ENCODE measurements at places on chromosomes 2 and 18. TPM values are rescaled to one million over a fixed set of nuclear protein-coding genes. Genes with fewer than 3 reads are reported as not detected.

The NYAP2 gene
- polyA plus RNA-seq = 0.02 TPM

The C2orf72 gene
- polyA plus RNA-seq = 0.46 TPM

The RAB3GAP1 gene
- 18.3 TPM for polyA plus RNA-seq

The KDM3A gene
- polyA plus RNA-seq = 14.6 TPM

The ACMSD gene
- not detected for polyA plus RNA-seq

The SEPTIN2 gene
- polyA plus RNA-seq = 133 TPM

The LRP2 gene
- polyA plus RNA-seq = 0.48 TPM

The ZAP70 gene
- polyA plus RNA-seq = 4.1 TPM

The TDRD15 gene
- polyA plus RNA-seq = not detected

The LOXHD1 gene
- 1.0 TPM for polyA plus RNA-seq

The SCN3A gene
- polyA plus RNA-seq = 0.10 TPM

The LAPTM4A gene
- 167 TPM for polyA plus RNA-seq

The CRYGD gene
- not detected for polyA plus RNA-seq

The SERPINB5 gene
- not detected for polyA plus RNA-seq

The AKAIN1 gene
- polyA plus RNA-seq = 0.23 TPM

The DYSF gene
- 20.7 TPM for polyA plus RNA-seq
